Fibroblast of skin of left biceps (primary cell): ENCODE measurements at places on chromosomes 2 and 18.

DNA sequence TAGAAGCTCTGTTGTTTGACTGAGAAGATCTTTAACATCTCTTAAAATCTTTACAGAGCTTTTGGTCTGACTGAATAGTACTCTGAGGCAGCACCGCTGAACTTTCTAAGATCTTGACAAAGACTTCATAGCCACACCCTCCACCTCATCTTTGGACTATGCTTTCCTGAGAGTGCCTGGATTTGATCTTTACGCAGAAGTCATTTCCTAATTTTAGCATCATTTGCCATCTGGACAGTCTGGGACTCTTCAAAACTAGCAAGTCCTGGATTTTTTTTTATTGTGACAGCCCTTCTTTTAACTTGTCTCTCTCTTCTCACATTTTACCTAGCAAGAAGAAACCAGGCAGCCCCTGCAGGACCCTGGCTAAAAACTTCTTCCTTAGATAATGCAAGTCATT is 188.8 kb downstream of the CTIF start:
- no peak for DNase-seq

GRCh38 chr2:166057370-166058164 is 70.3 kb downstream of the SCN1A start:
- no peak for DNase-seq

GRCh38 chr2:216560838-216561270 is 62.2 kb downstream of the RPL37A start:
- DNase-seq = peak; percentile 65

DNA sequence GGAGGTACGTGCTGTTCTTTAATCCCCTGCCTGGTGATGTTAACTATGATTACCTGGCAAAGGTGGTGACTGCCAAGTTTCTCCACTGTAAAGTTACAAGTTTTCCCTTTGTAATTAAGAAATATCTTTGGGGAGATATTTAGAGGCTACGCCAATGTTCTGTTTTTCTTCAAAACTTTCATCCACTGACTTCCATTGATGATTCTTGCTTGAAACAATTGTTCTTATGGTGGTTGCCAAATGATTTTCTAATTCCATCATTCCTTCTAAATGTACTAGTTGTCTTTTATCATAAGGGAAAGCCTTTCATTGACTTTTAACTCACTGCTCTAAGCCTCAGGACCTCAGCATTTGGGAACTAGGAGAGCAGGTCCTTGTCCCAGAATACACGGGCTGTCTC is 205.5 kb downstream of the SMAD7 start:
- no peak for DNase-seq

- DNase-seq = no peak
Observed at GRCh38 chr2:23594460-23594825, 209.5 kb downstream of the KLHL29 start.

- peak; percentile 9 for DNase-seq
Observed at GRCh38 chr2:8268172-8268783, 413.6 kb upstream of the ID2 start.

DNA sequence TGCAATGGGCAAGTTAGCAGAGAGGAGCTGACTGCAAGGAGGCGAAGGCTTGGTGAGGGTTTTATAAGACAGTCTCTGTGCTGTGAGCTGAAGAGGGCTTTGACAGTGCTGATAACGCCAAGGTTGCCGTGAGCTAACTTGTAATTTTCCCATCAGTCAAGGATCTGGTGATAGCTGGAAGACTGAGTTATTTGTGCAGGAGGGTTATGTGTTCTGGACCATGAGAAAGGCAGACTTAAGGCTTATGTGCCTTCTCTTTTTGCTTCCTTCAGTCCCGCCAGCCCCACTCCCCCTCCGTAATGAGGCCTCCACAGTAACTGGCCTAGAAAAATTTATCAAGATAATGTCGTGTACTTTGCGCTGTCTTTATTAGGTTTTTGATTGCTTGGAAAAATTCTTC is 94.6 kb downstream of the RTP5 start:
- no peak for DNase-seq

DNA sequence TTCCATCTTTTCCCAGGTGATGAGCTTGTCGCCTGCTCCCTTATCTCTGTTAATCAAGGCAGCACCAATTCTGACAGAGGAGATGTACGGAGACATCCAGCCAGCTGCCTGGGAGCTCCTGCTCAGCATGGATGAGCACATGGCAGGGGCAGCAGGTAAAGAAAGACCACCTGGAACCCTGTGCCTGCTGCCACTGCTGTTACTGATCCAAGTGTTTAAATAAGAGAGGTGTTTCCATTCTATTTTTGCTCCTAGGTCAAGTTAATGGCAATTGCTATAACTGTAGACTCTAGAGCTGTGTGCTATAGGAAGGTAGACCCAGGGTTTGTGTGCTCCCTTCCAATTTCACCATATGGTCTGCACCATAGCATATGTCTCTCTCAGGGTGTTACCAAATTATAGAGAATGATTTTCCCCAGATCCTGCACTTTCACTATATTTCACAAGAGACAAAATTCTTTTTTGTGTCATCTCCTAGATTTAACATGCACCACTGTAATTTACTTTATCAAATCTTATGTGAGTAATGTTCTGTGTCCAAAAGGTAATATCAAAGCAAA is 88.6 kb upstream of the RPE start:
- no peak for DNase-seq

DNA sequence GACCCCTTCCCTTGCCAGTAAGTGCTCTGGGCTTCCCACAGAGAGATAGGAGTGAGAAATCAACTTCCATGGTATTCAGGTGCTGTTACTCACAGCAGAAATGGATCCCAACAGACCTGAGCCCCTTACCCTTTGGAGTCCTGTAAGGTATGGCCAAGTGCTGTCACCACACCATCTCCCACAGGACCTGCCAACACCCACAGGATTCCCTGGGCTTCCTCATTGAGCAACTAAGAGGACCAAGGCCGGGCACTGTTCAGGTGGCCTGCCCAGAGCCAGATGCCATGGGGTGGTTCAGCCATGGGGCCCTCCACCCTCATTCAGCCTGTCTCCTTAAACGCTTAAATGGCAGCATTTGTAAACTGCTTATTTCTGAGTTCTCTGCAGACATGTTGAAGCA is 166.2 kb downstream of the TRIM43 start:
- no peak for DNase-seq

GRCh38 chr2:61463769-61464475 is 7.0 kb downstream of the USP34 start:
- DNase-seq = no peak

GRCh38 chr18:76985156-76985950 is 147.2 kb downstream of the MBP start:
- no peak for DNase-seq

DNA sequence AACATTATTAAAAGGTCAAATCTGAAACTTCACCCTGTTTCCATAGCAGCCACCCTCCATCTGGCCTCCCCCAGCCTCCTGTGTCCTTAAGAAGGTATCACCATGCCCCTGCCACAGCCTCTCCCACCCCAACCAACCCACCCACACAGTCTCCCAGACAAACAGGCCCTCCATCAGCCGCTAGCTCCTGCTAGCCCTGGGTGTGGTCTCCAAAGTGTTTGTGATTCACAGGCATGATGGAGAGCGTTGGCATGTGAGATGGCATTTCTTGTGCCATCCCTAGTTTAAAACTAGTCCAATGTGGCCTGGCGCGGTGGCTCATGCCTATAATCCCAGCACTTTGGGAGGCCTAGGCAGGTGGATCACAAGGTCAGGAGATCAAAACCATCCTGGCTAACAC is 44.9 kb upstream of the GPR45 start:
- no peak for DNase-seq
